ENCODE measurements at places on chromosomes 1 and 21.

DNA sequence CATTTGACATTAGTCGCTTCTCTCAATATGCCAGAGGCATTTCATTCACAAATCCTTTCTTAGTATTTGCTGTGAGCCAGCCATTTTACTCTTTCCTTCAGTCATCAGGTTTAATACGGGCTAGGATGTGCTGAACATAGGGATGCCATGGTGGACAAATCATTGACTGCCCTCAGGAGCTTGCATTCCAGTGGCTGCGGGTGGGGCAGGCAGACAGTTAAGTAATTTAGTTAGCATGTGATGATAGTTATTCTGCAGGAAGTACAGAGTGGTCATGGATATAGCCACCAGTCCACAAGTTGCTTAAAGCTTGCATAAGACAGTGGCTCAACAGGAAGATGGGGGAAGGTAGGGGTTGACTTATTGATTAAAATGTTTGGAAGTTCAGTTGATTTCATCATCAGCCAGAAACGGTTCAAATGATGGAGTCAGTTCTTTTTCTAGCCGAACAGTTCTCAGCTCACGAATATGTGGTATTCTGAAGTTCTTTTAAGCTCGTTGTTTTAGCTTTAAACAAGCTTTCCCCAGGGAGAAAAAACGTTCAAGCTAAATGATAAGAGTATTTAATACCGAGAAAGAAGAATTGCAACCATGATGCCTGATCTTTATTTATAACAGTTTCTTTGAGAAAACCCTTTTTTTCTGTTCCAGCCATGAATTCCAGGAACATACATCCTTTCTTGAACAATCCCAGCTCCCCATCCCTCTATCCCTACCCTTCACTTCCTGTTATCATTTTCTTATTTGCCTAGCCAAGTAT is 1.4 kb downstream of the SLC22A15 start:
- DNase-seq = no peak

DNA sequence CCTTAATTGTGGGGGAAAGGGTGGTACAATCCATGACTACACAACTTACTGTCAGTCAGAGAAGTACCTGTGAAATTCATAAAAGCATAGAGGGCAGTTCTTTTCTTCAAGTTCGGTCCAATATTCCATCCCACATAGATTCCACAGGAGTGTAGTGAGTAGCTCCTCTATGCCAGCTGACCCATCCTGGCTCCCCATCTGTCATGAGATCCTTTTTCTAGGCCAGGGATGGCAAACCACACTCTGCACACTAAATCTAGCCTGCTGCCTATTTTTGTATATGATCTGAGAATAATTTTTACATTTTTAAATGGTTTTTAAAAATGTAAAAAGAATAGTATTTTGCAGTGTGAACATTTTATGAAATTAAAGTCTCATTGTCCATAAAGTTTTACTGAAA is 107.0 kb upstream of the TSPAN2 start:
- DNase-seq = no peak

- no peak for DNase-seq
Observed at GRCh38 chr1:158089925-158090637, 90.6 kb upstream of the CD1D start.

- peak; percentile 90 for DNase-seq
Observed at GRCh38 chr1:239951511-239952140, 140.1 kb upstream of the FMN2 start.

DNA sequence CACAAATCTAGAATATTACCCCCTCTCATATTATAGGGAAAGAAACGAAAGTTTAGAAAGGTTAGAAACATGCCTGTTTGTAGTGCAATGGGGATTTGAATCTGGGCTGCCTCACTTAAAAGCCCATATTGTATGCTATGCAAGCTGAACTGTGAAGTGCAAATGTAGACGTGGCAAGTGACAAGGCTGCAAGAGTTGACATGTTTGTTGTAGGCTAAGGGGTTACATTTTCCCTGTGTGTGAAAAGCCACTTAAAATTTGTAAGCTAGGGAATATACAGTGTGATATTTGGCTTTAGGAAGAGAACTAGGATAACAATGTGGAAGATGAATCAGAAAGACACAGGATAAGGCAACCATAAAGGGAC is 29.0 kb downstream of the WDR26 start:
- DNase-seq = no peak

DNA sequence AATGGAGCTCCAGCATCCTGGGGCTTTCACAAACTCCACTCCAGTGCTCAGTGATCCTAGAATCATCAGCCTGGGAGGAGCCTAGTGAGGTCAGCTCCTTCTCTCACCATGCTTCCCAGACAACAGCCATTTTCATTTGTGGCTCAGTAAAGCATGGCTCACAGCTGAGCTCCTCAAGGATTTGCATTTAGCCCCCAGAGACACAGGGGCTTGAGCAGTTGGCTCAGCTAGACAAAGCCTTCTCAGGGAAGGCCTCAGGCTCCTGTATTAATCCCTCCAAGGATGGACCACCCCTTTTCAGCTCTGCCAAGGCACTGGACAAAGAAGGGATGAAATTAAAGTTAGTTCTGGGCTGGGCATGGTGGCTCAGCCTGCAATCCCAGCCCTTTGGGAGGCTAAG is 39.5 kb downstream of the ERI3 start:
- no peak for DNase-seq

GRCh38 chr1:30782361-30783255 is 25.0 kb upstream of the LAPTM5 start:
- peak; percentile 70 for DNase-seq

- DNase-seq = no peak
Observed at GRCh38 chr1:23657659-23658275, 33.8 kb upstream of the RPL11 start.

Measured in NCI-H1436 (cell line).